ENCODE measurements at places on chromosomes 5 and 9.

GRCh38 chr5:87394411-87395165 lies 18.1 kb downstream of the CCNH start:
- DNase-seq: no peak

DNA sequence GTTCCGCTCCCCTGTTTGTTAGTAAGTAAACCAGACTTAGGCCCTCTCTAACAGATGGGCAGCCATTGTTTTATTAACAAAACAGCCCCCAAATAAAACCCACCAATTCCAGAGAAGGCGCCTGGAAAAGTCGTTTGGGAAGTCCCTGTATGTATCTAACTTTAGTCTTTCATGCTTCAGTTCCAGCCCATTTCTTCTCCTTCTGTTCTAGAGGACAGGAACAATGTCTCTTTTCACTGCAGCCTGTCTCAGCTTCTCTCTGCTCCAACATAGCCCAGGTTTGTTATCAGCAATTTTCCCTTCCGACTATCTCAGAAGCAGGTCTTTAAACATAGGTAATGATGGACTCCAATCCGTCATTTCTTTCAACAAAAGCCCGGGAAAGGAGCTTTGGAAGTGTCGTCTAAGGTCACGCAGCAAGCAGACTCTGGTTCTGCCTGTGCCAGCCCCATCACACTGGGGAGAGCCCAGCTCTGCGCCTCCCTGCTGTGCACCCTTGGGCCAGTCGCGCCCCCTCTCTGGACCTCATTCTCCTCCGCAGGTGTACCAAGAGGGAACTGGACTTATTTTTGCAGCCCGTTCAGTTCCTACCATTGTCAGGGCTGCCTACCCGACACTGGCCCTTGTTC lies 9.6 kb upstream of the AKNA start:
- no peak for DNase-seq

DNA sequence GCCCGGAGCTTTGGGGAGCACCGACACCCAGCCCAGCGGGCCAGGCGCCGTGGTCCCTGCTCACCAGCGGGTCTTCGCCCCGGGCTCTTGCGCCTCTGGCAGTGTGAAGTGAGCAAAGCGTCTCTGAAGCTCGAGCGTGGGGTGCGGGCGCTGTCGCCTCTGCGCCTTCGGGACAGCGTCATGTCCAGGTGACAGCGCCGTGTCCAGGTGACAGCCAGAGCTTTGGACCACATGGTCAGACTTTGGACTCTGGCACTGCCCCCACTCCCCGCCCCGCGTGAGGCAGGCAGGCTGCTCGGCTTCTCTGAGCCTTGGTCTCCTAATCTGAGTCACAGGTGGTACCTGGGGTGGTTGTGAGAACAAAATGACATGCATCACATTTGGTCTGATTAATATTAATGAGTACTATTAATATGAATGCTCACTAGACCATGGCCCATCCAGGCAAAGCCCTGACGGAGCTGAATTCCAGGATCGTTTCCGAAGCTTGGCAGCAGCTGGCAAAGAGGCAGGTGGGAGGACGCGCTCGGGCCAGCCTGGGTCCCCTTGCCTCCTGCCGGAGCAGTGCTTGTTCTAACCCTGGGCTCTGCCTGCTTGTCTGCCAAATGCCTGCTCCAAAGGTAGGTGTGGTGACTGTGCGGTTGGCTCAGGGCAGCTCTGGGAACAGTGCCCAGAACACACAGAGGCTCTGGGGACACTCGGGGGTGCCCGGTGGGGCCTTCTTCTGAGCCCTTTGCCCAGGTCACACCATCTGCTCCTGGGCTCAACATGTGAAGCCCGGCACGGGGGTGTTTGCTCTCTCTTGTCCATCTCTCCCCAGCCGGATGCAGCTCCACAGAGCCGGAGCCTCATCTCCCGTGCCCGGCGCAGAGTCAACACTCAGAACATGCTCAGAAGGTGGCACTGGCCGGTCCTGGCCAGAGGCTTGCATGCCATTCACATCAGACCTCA lies 157.1 kb downstream of the OLFM1 start:
- no peak for DNase-seq

DNA sequence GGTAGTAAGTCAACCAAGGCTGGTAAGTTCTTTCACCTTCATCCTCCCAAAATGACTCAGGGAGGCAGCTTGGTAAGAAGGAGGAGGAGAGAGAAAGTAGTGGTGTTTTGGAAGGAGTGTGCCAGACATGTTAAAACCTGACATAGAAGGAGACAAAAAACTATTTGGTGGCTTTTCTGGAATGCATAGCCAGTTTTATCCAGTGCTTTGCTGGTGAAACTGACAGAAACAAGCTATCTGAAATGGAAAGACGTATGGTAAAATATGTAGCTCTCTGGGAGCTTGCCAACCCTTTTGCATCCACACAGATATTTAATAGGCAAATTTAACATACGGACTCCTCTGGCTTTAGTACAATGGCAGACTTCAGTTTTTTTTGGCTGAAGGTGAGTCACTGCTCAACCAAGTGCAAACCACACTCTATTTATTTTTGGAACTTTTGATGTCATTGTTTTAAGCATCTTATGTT lies 45.4 kb downstream of the RAB14 start:
- no peak for DNase-seq

GRCh38 chr5:35924122-35924949 lies 14.1 kb downstream of the CAPSL start:
- DNase-seq: peak; percentile 25

DNA sequence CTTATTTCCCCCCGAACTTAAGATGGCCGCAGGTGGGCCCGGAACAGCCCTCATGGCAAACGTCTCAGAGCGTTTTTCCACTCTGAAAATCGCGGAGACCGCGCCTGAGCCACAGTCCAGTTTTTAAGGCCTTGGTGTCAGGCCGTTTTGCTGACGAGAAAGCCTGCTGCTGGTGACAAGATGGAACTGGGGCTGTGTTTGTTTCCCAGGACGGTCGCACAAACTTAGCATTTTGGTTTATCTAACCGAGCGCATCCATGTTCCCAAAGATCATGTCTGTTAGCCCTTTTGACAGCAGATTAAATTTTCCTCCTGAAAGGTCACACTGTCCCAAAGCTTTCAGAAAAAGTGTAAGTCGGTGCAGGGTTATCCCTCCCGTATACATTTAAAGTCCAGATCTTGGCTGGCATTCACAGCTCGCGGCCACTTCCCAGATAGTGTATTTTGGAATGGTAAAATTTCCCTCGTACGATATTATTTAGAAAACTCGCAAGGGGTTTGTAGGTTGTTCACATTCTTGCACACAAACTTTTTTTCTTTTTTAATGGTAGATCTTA lies 812 bp downstream of the SREK1 start:
- no peak for DNase-seq

GRCh38 chr5:1009359-1010180 lies 968 bp downstream of the NKD2 start:
- DNase-seq: no peak

- no peak for DNase-seq
Observed at GRCh38 chr9:8365029-8365428, 565.5 kb upstream of the DMAC1 start.

DNA sequence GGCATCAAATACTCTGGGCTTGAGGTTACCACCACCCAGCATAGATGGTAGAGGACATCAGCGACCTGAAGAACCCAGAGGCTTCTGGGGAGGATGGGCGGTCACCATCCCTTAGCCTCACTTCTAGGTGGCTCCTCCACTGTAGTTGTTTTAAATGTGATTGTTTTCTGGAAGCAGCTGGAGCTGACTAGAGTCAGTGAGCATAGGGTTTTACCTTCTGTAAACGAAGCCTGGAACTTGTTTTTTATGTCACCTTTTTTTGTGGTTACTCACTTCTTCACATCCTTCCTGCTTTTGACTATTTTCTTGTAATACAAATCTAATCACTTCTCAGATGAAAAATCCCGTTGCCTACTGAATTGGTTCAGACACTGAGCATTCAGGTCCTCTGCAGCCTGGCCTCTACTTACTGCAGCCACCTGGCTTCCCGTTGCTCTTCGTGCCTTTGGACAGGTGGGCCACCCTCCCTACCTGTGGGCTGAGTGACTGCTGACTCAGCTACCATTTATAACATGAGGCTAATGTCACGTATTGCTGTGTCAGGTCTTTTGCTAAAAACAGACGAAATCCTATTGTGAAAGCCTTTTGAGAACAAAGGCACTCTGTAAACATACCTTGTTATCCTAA lies 167.8 kb downstream of the MAN2A1 start:
- DNase-seq: no peak

DNA sequence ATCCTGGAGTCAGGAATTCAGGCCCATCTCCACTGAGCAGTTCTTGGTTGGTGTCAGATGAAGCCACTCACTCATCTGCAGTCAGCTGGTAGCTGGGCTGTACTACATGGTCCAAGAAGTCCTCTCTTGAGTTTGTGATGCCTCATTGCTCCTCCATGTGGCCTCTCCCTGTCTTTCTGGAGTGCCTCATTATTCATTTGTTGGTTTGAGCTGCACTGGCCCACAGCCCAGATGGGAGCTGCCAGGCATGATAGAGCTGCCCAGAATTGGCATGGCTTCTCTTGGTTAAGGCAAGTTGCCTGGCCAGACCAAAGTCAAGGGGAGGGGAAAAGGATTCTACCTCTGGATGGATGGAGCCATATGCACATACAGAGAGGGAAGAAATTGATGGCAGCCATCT lies 8.0 kb downstream of the PTCD2 start:
- no peak for DNase-seq

DNA sequence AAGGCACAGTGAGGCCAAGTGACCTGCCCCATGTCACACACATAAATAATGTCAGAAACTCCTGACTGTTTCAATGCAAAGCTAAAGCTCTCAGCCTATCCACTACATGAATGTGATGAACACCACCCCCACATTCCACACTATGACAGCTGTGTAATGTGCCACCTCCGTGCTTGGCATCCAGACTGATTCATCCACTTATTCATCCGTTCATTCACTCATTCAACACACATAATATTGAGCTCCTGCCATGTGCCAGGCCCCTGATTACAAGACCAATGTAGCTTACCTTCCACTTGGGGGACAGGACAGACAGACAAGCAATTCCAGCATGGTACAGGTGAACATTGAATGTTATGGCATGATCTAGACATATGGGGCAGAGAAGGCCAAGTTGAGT lies 46.2 kb upstream of the FABP6 start:
- DNase-seq: no peak

- DNase-seq: peak; percentile 86
Observed at GRCh38 chr5:150458802-150459557, 9.4 kb upstream of the RPS14 start.

GRCh38 chr5:109788596-109788995 lies 98.9 kb downstream of the MAN2A1 start:
- no peak for DNase-seq

GRCh38 chr9:3032898-3033297 lies 189.0 kb upstream of the PUM3 start:
- DNase-seq: no peak

GRCh38 chr5:90161414-90161813 lies 248.1 kb downstream of the CETN3 start:
- DNase-seq: peak; percentile 55

- no peak for DNase-seq
Observed at GRCh38 chr5:12865529-12865928, 961.3 kb upstream of the CTNND2 start.

DNA sequence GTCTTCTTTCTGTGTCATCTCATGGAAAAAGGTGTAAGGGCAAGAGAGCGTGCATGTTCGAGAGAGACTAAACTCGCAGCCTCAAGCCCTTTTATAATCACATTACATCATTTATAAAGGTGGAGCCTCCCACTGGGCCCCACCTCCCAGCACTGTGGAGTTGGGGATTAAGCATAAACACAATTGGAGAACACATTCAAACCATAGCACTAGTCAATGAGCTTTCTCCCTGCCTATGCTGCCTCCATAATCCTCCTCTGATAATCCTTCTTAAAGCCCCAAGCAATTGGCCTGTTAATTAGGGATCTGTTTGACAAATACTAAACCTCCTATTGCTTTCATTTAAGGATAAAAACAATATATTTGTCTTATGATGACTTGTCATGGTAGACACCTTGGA lies 99.6 kb downstream of the NMUR2 start:
- DNase-seq: no peak

- no peak for DNase-seq
Observed at GRCh38 chr9:69273161-69273560, 51.9 kb upstream of the ENTREP1 start.

- DNase-seq: no peak
Observed at GRCh38 chr9:111825468-111826145, 30.9 kb upstream of the SHOC1 start.

GRCh38 chr9:70367305-70367930 lies 47.0 kb downstream of the KLF9 start:
- DNase-seq: no peak

GRCh38 chr5:82885627-82886389 lies 191.4 kb downstream of the TMEM167A start:
- DNase-seq: no peak

DNA sequence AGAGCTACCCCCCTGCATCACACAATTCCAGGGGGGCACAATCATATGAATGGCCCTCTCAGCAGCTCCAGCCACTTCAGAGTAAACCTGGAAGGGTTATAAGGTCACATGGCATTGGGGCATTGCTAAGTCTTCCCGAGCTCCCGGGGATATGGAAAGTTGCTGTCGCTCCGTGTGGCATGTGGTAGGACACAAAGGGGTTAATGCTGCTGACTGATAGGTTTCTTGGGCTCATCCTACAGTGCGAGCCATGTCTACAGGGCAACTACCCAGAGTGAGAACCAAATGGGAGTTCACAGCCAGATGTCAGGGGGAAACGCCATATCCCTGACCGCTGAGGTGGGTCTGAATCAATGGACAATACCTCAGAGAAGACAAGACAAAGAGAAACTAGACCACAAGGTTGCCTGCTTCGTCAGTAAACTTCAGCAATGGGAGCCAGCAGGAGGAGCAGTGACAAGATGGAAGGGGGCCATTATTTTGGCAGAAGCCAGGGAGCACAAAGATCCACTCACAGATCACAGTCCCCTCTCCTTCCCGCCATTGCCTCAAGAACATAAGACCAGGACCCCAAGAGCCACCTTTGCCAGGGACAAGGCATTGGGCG lies 52.4 kb upstream of the SHISAL2B start:
- no peak for DNase-seq

DNA sequence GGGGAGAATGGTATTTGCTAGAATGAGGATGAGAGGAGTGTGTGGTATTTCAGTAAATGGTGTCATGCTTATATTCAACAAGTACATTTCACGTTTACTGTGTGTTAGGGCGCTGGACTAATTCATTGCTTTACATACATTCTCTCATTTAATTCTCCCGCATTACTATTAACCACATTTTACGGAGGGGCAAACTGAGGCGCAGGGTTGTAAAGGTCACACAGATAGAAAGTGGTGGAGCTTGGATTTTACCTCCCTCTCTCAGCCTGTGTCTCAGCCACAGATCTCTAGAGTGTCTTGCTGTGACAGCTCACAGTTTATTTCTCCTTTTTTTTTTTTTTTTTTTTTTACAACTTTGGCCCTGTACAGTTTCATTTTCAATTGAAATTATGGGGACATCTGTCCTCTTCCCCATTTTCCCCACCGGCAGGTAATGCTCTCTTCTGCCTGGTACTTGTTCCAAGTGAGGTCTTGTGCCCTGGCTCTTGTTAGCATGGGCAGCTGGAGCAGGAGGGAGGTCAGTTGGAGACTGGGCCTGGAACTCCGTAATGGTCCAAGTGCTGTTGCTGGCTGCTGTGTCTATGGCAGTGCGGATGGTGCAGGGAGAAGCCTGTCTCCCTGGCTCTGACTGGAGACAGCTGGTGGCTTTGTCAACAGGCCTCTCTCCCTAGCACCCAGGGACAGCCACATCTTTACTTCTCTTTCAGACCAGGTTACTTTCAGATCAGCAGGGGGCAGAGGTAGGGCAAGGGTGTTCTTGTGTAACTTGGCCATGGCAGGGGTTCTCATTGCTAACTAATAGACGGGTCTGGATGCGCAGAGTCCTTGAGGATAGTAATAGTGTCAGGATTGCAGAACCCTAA lies 20.5 kb upstream of the NDST1 start:
- peak; percentile 54 for DNase-seq

Measured in femur (tissue), 1 donor.